ENCODE measurements at places on chromosomes 12 and 14.

DNA sequence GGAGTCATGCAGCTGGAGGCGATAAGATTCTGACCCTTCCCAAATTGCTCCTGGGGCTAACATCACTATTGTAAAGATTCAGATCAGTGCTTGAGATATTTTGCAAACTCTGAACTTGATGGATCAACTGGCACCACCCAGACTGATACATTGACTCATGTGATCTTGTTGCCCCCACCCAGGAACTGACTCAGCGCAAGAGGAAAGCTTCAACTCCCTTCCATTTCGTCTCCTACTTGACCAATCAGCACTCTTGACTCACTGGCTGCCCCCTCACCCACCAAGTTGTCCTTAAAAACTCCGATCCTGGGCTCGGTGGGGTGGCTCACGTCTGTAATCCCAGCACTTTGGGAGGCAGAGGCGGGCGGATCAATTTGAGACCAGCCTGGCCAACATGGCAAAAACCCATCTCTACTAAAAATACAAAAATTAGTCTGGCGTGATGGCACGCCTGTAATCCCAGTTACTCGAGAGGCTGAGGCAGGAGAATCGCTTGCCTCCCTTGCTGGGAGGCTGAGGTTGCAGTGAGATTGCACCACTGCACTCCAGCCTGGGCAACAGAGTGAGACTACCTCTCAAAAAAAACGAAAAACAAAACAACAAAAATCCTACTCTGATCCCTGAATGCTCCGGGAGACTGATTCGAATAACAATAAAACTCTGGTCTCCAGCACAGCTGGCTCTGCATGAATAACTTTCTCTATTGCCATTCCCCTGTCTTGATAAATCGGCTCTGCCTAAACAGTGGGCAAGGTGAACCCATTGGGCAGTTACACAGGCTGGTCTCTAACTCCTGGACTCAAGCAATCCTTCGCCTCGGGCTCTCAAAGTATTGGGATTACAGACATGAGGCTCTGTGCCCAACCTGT is 9.8 kb upstream of the ARF6 start:
- DNase-seq = no peak

- no peak for DNase-seq
These were observed 9.5 kb downstream of the NOC4L start for GRCh38 chr12:132153501-132154340.

DNA sequence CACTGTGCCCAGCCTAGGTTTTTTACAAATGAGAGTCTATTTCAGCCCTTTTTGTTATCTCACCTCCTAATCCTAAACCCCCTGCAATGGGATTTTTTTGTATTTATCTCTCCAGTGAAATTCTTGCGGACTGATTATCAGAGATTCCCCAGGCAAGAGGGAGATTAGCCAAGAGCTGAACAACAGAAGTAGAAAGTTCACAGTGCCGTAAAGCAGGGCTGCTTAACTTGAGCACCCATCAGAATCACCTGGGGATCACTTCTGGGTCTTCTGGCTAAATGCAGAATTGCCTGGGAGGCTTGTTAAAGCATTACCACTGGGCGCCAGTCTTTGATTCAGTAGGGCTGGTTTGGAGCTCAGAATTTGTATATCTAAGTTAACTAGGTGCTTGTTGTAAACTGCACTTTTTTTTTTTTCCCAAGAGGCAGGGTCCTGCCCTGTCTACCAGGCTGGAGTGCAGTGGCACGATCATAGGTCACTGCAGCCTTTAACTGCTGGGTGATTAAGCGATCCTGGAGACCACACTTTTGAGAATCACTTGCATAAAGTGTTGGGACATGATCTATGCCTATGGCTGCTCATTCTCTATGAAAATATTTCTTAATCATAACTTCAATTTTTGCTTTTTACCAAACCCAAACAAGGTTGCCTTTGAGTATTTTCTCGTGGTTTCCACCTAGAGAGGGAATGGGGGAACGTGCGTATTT is 1.1 kb upstream of the DPPA3 start:
- DNase-seq = no peak

- DNase-seq = no peak
These were observed 478.2 kb downstream of the GLT1D1 start for GRCh38 chr12:129331356-129332085.

GRCh38 chr14:77097006-77097699 is 905 bp upstream of the CIPC start:
- DNase-seq = no peak

GRCh38 chr14:92967346-92967926 is 44.5 kb downstream of the CHGA start:
- DNase-seq = no peak

GRCh38 chr12:1419849-1420371 is 174.5 kb downstream of the FBXL14 start:
- DNase-seq = no peak

DNA sequence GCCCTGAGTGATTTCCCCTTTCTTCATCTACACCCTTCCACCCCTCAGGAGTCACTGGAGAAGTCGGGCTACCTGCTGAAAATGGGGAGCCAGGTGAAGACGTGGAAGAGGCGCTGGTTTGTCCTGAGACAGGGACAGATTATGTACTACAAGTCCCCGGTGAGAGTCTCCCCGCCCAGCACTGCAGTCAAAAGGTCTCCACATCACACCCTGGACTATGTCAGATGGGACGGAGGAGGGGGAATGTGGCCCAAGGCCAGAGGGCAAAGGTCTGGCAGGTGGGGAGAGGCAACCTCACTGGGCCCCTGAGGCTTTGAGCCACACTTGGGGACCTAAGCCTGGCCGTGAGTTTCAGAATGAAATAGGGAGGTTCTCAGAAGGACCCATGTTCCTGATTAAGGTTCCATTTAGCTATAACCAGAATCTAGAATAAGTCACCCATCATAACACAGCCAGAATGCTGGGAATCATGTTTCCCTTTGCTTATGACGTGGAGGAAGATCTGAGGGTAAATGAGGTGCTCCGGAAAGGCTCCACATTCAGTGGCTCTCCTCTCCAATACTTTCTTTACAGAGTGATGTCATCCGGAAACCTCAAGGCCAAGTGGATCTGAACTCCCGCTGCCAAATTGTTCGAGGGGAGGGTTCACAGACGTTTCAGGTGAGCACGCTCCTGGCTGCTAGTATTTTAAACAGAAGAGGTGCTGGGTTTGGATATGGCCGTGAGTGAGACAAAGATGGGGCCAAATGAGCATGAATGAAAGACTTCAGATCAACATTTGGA is 26.6 kb downstream of the PIGH start:
- DNase-seq = no peak

DNA sequence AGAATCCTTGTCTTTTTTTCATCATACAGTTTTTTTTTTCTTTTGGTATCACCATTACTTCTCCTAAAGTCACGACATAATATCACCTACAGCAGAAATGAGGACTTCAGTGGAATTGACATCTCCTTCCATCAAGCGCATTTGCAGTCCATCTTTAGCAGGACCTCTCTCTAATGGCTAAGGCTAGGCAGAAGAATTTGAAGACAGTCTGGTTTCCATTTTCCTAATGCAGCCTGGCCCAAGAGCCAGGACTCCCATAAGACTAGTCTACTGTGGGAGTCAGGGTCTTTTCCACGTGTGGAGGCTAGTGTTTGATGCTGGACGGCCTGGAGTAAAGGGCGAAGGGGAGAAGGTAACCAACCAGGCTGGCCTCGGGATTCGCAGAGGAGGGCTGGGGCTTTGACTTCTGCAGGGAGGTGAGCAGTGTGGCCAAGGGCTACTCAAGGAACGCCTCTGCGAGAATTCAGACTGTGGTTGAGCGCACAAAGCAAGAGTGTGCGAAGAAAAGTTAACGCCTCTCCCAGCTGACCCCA is 769 bp upstream of the ZNF740 start:
- DNase-seq = peak; percentile 46

GRCh38 chr14:86788224-86788623 is 1204.8 kb downstream of the GALC start:
- DNase-seq = no peak

GRCh38 chr14:87158283-87158682 is 834.7 kb downstream of the GALC start:
- no peak for DNase-seq

- no peak for DNase-seq
These were observed 148.8 kb upstream of the DHRS4 start for GRCh38 chr14:23804817-23805216.

DNA sequence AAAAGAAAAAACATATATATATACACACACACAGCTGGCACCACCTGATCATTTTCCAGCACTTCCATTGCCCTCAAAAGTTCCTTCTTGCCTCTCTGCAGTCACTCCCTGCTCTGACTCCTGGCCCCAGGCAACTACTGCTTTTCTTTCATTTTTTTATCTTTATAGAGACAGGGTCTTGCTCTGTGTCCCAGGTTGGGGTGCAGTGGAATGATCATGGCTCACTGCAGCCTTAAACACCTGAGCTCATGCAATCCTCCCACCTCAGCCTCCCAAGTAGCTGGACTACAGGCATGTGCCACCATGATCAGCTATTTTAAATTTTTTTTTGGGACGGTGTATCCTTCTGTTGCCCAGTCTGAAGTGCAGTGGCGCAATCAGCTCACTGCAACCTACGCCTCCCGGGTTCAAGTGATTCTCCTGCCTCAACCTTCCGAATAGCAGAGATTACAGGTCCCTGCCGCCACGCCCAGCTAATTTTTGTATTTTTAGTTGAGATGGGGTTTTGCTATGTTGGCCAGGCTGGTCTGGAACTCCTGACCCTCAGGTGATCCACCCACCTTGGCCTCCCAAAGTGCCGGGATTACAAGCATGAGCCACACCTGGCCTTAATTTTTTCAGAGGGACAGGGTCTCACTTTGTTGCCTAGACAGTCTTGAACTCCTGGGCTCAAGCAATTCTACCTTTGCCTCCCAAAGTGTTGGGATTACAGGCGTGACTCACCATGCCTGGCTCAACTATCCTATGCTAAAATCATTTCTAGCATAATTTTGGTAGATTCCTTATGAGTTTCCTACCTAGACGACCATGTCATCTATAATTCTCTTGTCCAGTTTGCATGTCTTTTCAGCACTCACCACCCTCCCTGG is 7.8 kb downstream of the HSP90AA1 start:
- no peak for DNase-seq

GRCh38 chr14:28608851-28609828 is 157.4 kb upstream of the FOXG1 start:
- DNase-seq = peak; percentile 27

GRCh38 chr12:103279444-103279843 is 216.3 kb downstream of the C12orf42 start:
- DNase-seq = no peak

DNA sequence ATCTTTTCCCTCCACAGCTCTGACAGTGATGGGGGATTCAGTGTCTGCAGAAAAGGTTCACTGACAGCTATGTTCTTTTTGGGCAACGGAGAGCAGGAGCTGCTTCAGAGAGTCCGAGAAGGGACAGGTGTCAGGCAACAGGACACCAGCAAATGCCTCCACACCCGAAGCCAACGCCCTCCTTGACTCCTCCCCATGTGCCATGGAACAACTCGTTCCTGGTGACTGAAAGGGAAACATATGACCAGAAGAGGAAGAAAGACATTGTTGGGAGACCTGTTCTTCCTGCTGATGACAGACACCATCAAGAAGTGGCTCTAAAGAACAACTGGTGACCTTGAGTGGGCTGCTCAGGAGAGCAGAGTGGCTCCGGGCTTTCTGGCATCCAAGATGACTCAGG is 172.3 kb upstream of the NOS1 start:
- no peak for DNase-seq

- no peak for DNase-seq
These were observed 13.7 kb downstream of the SPX start for GRCh38 chr12:21539797-21540196.

DNA sequence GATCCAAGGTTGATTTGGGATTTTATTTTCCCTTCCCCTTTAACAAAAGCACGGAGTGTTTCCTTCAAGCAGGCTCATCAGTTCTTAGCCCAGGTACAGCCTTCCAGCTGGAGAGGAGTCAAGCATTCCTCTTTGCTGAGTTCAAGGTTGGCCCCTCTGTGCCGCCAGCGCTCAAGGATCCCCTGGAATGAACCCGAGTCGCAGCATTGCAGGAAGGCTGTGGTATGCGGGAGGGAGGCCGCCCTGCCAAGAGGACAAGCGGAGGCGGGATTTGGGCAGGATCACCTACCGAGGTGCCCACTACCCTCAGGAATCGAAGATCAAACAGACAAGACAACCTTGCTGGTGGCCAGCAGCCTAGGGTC is 53.9 kb upstream of the NCOR2 start:
- DNase-seq = peak; percentile 94

- DNase-seq = no peak
These were observed 12.2 kb downstream of the BRI3BP start for GRCh38 chr12:125005652-125006051.

- DNase-seq = no peak
These were observed 75.9 kb downstream of the DNAI7 start for GRCh38 chr12:25119020-25119419.

GRCh38 chr12:123163227-123163626 is 12.3 kb upstream of the PITPNM2 start:
- no peak for DNase-seq

DNA sequence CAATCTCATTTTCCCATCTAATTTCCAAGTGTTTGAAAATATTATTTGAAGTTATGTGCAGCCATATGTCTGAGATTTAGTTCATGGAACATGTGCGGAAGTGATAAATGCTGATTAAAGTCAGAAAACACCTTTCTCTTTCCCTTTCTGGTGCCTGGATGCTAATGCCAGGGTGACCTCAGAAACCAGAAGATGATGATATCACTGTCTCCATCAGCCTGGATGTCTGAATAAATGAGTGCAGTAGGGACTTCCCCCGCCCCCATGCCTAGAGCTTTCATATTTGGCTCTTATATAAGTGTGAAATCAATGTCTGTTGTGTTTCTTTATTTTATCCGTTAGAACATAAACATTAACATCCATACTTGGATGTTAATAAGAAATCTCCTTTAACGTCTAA is 261.9 kb upstream of the LRIG3 start:
- DNase-seq = no peak

DNA sequence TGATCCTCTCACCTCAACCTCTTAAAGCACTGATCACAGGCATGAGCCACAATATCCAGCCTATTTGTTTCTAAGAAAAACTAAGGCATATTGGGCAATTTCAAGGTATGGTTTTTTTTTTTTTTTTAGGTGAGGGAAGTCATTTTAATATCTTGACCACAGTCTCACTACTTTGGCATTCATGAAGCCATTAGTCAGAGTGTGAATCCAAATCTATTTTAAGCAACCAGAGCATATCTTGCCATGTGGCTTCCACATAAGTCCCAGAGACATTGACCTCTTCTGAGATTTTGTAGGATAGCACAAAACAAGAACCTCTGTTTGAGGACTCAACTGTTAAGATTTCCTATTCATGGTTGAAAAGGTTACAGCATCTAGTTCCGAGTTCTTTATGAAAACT is 130.3 kb upstream of the RBM19 start:
- no peak for DNase-seq

All from breast epithelium (tissue), 4 donors.